ENCODE measurements at places on chromosomes 12 and 14.

GRCh38 chr12:62933602-62934238, 1.2 kb downstream of the PPM1H start:
- no peak for DNase-seq

GRCh38 chr12:19624491-19624890, 185.2 kb downstream of the AEBP2 start:
- no peak for DNase-seq

DNA sequence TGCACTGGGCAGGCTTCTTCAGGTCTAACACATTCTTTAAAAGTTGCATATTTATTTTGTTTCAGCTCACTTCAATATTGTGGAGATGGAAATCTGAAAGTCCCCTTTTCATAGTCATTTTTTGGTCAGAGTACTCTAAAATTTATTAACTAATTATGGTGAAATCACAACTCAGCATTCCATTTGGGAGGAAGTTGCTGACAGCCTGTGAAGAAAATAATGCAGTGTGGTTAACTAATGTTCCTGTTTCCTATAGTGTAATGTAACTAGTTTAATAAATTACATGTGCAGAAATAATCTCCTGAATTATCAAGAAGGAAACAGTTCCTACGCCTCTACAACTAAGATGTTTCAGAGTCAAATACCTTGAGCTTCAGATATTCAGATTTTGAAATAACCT, 17.1 kb downstream of the LRFN5 start:
- no peak for DNase-seq

DNA sequence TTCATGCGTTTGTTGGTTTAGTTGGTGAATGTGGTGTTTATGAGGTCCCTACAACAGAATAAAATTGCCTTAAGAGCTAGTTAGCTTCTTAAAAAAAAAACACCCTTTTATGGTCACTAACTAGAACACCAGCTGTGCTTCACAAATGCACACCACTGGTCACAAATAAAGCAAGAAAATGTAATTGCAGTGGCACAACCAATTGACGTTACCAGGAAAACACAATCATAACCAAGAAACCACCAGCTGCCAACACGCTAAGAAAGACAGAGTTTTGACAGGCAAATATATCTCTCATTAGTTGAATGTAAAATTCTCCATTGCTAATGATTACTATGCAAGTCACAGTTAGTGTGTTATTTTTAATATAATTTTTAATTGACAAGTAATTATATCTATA, 389.9 kb downstream of the ADAMTS20 start:
- DNase-seq = no peak

DNA sequence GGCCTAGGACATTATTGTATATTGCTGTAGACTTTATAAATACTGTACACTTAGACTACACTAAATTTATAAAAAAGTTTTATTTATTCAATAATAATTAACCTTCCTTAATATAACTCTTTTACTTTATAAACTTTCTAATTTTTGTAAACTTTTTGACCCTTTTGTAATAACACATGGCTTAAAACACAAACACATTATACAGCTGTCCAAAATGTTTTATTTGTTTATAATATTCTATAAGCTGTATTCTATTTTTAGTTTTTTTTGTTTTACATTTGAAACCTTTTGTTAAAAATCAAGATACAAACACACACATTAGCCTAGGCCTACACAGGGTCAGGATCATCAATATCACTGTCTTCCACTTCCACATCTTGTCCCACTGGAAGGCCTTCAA, 190.0 kb downstream of the BMP4 start:
- no peak for DNase-seq

DNA sequence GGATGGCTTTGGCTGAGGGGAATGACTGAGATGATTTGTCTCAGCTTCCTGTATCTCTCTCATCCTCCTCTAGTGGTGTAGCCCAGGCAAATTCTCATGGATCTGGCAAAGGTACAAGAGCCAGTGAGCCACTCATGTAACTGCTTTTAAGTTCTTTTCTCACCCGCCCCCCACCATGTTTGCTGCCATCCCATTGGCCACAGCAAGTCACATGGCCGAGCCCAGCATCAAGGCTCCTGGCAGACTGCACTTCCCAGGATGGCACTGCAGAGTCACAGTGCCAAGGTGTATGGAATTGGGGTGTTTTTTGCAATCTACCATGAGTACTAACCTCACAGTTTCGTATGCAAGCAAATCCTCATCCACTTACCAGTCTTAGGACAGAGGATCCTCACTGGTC, 50.9 kb downstream of the CHST11 start:
- DNase-seq = no peak

- peak; percentile 85 for DNase-seq
Measured at GRCh38 chr12:7989827-7990491, 42.6 kb upstream of the FOXJ2 start.

- DNase-seq = no peak
Measured at GRCh38 chr12:25950329-25951115, 8.0 kb upstream of the RASSF8 start.

DNA sequence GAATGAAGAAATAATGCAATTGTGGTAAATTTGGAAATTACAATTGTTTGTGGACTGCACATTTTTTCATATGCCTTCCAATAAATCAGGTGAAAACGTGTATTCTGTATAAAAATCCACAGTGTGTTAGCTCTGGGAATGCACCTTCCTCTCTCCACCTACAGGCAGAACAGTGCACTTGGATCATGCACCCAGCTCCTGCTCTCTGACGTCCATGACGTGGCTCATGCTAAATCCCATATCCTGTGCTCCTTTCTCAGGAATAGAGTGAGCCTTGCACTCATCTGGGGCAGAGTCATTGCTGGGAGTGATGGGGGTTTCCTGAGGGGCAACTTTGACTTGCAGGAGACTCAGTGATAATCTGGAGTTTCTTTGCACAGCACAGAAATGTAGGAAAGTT, 1282.1 kb downstream of the TMEM121 start:
- DNase-seq = no peak

GRCh38 chr14:102235275-102235897, 69.6 kb downstream of the MOK start:
- peak; percentile 88 for DNase-seq

DNA sequence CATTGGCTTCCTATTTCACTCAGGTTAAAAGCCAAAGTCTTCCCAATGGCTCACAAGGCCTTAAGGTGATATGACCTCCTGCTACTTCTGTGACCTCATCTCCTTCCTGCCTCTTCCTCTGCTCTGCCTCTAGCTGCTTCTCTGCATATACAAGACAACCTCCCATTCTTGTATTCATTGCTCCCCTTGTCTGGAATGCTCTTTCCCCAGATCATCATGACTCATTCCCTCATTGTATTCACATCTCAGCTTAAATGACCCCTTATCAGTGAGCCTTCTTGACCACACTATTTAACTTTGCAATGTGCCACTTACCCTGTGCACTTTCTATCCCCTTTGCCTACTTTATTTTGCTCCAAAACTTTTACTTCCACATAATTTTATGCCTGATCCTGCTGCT, 90.2 kb downstream of the PPP1R12A start:
- DNase-seq = no peak

GRCh38 chr14:91331721-91332120, 85.9 kb downstream of the CCDC88C start:
- no peak for DNase-seq

DNA sequence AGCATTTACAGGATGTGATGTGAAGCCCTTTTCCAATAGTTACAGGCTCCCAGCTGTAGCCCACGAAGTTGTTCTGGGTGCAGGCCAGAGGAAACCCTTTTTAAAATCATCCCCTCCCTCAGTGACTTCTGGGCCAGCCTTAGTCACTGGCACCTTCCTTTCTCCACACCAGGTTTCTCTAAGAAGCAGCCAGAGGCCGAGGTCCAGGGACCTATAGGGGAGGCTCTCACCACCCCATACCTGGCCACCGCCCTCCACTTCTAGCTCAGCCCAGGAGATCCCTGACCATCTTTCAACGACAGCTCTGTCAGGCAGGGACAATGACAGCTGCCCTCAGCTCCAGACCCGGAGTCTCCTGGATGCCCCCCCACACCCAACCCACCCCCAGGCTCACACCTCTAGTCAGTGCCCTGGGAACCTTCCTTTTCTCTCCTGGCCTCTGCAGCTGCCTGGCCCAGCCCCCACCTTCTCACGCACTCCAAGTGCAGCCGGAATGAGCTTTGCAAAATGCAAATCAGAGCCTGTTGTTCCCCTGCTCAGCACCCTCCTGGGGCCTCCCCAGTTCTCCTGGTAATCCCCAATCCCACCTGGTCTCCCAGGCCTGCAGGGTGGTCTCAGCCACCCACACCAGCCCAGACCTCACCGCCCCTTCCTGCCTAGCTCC, 46.7 kb downstream of the TESC start:
- DNase-seq = no peak

GRCh38 chr14:63406333-63406732, 87.6 kb upstream of the GPHB5 start:
- no peak for DNase-seq

DNA sequence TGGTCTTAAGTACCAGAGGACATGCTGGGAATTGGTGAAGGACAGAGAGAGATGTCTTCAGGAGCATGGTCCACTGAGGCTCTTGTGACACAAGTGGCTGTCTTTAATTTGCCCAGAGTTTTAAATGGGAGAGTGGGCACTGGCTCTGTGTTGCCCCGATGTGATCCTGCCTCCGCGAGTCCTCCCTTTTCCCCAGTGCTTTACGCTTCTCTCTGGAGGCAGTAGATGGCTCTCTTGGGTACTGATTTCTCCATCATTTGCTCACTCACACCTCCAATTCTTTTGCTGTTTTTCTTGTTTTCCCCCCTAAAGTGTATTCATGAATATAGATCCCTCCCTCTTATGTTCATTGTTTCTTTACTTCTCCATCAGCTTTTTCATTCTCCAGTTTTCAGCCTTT, 74.3 kb downstream of the EMP1 start:
- no peak for DNase-seq

GRCh38 chr14:77039285-77040058, 11.0 kb upstream of the IRF2BPL start:
- no peak for DNase-seq

DNA sequence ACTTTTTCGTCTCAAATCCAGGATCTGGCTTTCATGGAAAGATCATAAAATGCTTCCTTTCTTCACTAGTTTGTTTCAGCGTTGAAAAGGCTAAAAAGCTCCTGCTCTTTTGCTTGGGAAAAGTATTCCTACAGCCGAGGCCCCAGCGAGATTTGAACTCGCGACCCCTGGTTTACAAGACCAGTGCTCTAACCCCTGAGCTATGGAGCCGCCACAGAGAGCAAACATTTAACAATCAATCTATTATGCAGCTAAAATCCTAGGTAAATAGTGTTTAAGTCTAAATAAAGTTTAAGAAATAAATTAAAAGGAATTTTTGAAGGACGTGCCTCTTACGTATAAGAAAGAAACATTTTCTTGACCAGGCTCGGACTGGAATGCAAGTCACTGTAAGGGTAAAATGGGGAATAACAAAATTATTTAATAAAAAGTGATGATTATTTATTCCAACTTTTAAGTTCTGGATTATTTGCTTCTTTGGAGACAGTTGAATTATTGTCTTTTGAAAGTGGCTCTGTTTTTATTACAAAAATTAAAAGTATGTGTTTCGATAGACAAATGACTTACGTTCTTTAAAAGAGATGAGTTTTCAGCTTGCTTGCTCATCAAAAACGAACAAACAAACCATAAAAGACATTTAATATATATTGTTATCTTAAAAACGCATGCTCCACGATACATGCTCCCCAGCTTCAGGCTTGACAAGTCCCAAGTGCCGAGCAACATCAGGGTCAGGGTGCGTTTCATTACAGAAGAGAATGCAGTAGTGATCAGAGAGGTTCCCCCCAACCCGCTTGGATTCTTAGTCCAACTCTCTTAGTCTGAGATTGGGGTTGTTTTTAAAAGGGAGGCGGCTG, 10.2 kb downstream of the OR6S1 start:
- DNase-seq = peak; percentile 74

GRCh38 chr12:10406725-10407124, 2.8 kb downstream of the KLRC4 start:
- DNase-seq = no peak

- DNase-seq = no peak
Measured at GRCh38 chr14:91466192-91466591, 43.9 kb downstream of the PPP4R3A start.

- DNase-seq = no peak
Measured at GRCh38 chr12:31521964-31522363, 69.0 kb downstream of the DENND5B start.

DNA sequence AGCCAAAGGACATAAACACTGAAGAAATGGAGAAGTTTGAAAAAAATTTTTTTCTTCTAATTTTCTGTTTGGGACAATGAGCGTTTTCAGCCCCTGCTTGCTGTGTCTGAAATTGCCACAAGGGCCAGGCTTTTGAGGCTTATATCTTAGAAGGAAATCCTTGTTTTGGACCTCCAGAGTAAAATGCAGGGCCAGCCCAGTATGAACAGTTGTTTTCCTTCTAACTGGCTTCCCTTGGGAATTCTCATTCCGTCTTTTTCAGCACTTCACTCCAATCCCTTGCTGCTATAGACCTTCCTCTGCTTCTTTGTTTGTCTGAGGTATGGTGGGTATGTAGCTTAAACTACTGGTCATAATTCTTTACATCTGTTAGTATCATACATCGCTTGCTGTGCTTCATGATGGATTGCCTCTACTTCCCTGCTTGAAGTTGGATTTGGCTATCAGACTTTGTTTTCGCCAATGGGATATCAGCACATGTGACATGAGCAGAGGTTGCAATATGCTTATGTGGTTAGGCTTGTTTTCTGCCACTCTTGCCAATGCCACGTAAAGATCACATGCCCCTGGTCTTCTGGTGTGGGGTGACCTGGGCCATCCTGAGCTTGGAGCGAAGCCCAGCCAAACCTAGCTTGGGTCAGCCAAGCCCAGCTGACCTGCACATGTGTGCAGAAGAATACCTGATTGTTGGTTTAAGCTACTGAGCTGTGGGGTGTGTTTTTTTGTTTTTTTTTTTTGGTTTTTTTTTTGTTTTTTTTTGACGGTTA, 64.7 kb downstream of the AVPR1A start:
- DNase-seq = no peak

DNA sequence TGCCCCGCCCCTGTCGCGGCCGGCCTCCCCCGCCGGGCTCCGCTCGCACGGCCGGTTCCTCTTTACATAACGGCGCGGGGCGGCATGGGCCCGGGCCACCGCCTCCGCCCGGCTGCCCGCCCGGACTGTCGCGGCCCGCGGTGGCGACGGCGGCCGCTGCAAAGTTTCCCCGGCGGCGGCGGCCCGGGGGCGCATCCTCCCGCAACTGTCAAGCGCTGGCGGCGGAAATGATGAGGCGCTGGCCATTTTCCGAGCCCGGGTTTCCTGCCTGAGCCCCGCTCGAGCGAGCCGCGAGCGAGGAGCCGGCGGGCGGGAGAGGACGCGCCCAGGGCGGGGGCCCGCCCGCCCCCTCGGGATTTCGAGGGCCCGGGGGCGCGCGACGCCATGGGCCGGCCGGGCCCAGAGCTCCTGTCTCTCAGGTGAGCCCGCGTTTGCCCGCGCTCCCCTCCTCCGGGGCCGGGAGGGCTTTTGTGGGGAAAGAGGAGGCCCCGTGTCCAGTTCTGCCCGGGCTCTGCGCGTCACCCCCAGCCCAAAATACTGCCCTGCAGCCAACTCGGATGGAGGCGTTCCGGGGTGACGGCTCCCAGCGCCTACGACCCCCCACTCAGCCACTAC, at the start of gene SH2B3:
Gene SH2B3, plus strand, starts transcription at position 65 of the 615 bp plus-strand sequence. CDS start 12,223 bp downstream, outside the sequence.
- DNase-seq = no peak

DNA sequence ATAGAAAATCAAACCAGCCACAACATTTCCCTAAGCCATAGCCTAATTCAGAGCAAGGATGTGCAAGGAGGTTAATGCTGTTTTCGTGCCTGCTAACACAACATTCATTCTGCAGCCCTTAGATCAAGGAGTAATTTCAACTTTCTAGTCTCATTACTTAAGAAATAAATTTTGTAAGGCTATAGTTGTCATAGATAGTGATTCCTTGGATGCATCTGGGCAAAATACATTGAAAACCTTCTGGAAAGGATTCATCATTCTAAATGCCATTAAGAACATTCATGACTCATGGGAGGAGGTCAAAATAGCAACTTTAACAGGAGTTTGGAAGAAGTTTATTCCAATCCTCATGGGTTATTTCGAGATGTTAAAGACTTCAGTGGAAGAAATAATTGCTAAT, 283.2 kb downstream of the RPAP3 start:
- no peak for DNase-seq

Data from activated T-cell treated with anti-CD3 and anti-CD28 coated beads, Interleukin-2, amount 50 U/mL, for 48 hours (primary cell).